ENCODE measurements at places on chromosomes 7 and 10.

DNA sequence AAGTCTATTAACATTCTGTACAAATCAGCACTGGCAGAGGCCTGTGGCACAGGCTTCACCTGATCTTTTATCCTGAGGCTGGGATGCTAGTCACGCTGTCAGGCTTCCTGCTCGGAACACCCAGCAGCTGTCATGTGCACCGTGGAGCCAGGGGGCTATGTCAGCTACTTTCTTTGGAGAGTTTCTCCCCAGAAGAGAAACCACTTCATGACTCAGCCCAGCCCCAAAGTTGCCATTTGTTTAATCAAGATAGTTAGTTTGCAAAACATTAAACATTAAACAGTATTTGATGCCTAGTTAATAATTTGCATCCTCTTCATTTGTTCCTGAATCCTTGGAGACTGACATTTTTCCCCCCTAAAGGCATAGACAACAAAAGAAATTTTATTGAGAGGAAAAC is at the start of gene HABP2:
Gene HABP2 (plus strand): TSS at position 353 of the 400 bp plus-strand sequence. CDS start 69 bp downstream, outside the sequence.
- DNase-seq = no peak

GRCh38 chr10:51689536-51689935 is 9.9 kb downstream of the CSTF2T start:
- DNase-seq = no peak

DNA sequence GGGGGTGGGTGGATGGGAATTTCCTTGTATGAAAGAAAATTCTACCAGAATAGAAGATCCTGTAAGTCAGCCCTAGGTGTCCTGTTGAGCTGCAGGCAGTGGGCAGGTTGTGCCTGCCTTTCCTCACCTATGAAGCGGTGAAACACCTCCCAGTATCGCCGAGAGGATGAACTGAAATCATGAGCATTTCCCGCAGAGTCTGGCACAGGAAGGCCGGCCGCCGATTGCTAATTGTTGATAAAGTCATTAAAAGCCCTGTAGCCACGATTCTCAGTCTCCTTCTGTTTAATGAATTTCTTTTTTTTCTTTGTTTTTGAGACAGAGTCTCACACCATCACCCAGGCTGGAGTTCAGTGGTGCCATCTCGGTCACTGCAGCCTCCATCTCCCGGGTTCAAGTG is 142.1 kb downstream of the CAMK1D start:
- no peak for DNase-seq

- peak; percentile 43 for DNase-seq
Observed at GRCh38 chr7:122199171-122199570, 55.1 kb upstream of the AASS start.

- DNase-seq = peak; percentile 77
Observed at GRCh38 chr7:106050746-106051117, 61.4 kb downstream of the SYPL1 start.

GRCh38 chr7:98212532-98213041 is 1.3 kb downstream of the BHLHA15 start:
- DNase-seq = no peak

GRCh38 chr7:101216001-101216859 is 1.2 kb downstream of the PLOD3 start:
- no peak for DNase-seq

DNA sequence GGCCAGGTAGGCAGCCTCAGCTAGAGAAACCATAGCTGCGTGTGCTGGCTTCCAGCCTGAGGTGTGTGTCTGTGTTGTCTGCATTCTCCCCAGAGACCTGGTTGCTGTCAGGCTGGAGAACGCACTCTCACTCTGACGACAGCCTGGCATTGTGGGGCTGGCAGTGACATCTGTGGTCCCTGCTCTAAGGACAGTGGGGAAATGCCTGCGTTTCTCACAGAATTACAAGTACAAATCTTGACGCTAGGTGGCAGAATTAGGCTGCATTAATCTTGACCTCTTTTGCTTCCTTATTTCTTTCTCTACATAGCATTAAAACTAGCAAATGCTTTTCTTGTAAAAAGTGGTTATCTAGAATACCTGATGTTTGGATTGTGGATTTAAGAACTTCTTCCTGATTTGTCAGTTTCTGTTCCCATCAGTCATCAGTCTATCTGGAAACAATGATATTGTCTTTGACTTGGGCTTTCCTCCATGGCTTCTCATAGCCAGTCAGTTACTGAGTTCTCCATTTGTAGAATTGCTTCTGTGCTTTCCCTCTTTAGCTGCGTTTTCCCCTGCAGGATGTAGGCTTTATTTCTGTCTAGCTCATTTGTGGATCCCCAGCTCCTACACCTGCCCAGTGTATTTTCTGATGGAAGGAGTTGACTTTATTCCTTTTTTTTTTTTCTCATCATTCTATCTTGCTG is 86.0 kb downstream of the FANK1 start:
- DNase-seq = peak; percentile 86

DNA sequence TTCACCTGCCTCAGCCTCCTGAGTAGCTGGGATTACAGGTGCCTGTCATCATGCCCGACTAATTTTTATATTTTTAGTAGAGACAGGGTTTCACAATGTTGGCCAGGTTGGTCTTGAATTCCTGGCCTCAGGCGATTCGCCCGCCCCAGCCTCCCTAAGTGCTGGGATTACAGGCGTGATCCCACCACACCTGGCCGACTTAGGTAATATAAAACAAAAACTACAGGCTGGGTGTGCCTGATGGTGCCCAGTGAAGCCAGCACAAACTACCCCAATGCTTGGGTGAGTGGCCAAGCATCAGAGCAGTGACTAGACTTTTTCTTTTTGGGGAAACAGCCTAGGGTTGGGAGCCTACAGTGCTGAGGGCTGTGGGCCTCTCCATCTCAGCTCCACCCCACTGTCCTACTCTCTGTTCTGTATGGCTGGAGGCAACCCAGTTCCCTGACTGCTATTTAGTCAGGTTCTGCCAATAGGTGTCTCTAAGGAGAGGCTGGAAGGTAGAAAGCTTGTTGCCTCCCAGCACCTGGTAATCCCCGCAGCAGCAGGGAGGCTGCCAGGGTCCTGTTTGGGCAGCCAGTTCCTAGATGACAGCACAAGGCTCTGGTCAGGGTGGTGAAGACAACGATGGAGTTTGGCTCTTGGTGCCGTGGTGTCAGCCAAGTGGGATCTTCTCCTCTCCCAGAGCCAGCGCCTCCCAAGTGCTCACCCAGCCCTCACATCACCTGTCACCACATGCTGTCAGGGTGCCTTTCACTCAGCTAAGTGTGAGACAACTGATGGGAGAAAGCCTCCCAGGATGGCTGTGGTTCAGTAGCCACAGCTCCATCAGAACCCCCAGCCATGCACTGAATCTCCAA is 10.4 kb upstream of the NACAD start:
- no peak for DNase-seq

DNA sequence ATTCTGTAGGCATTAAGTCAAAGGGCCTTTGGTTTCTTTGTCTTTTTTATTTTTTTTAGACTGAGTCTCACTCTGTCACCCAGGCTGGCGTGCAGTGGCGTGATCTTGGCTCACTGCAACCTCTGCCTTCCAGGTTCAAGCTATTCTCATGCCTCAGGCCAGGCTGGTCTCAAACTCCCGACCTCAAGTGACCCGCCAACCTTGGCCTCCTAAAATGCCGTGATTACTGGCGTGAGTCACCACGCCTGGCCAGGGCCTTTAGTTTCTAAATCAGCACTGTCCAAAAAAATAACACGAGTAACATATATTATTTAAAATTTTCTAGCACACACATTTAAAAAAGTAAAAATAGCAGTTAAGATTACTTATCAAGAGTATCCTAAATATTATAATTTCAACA is 11.1 kb upstream of the ACSL5 start:
- DNase-seq = peak; percentile 52
